ENCODE measurements at places on chromosomes 13 and 19. TPM values are rescaled to one million over a fixed set of nuclear protein-coding genes. Genes with fewer than 3 reads are reported as not detected.

The AZU1 gene
- total RNA-seq = not detected

The FUT6 gene
- not detected for total RNA-seq

The PEAK3 gene
- total RNA-seq = 0.16 TPM

The CEBPA gene
- total RNA-seq = 0.86 TPM

The SAFB gene
- total RNA-seq = 42.1 TPM

The KASH5 gene
- total RNA-seq = not detected

The EDDM13 gene
- not detected for total RNA-seq

The PABPC3 gene
- 0.10 TPM for total RNA-seq

The APOE gene
- total RNA-seq = 5,075 TPM

The VSIG10L gene
- 1.8 TPM for total RNA-seq

The ZNF878 gene
- total RNA-seq = not detected

The EMP3 gene
- total RNA-seq = 322 TPM

The KCNN4 gene
- 0.27 TPM for total RNA-seq

The MATK gene
- total RNA-seq = not detected

The PGLYRP1 gene
- not detected for total RNA-seq

The LSR gene
- total RNA-seq = 0.43 TPM

The KIR2DL3 gene
- total RNA-seq = not detected

The IL4I1 gene
- total RNA-seq = 0.35 TPM

The NOTCH3 gene
- 159 TPM for total RNA-seq

The SIGLEC8 gene
- not detected for total RNA-seq

The SLC10A2 gene
- not detected for total RNA-seq

The RDH8 gene
- total RNA-seq = not detected

The ZNF99 gene
- total RNA-seq = not detected

The ZNF729 gene
- not detected for total RNA-seq

The PTPRH gene
- 0.31 TPM for total RNA-seq

The ACP5 gene
- 0.52 TPM for total RNA-seq

The C1QTNF9 gene
- not detected for total RNA-seq

The BLOC1S3 gene
- total RNA-seq = 11.8 TPM

The ZIK1 gene
- 3.9 TPM for total RNA-seq

The PPP1R13L gene
- total RNA-seq = 0.73 TPM

Measured in myocyte (in vitro differentiated cells).